ENCODE measurements at places on chromosomes 5 and 9.

- H3K4me3 ChIP-seq, result no peak overlapping the region
- H3K4me1 ChIP-seq, result no peaks in the 10 kb centered on the region
- H3K27ac ChIP-seq, result no peak overlapping the region
- H3K27me3 ChIP-seq, result no peaks in the 10 kb centered on the region
- no peak for DNase-seq
These were observed 124.7 kb upstream of the FTMT start for GRCh38 chr5:121726991-121727390.

- no peak for DNase-seq
- H3K27ac ChIP-seq, result no peak overlapping the region
- H3K27me3 ChIP-seq, result no peaks in the 10 kb centered on the region
- no peak overlapping the region for H3K4me3 ChIP-seq
- no peaks in the 10 kb centered on the region for H3K36me3 ChIP-seq
These were observed 469.6 kb downstream of the GADD45G start for GRCh38 chr9:90074316-90074962.

GRCh38 chr9:86304236-86304730 is 21.9 kb upstream of the ISCA1 start:
- no peaks in the 10 kb centered on the region for H3K4me1 ChIP-seq
- peaks cover 50% of the 10 kb centered on the region for H3K36me3 ChIP-seq
- peak; percentile 28 for DNase-seq
- no peak overlapping the region for H3K4me3 ChIP-seq
- H3K27me3 ChIP-seq, result no peaks in the 10 kb centered on the region

DNA sequence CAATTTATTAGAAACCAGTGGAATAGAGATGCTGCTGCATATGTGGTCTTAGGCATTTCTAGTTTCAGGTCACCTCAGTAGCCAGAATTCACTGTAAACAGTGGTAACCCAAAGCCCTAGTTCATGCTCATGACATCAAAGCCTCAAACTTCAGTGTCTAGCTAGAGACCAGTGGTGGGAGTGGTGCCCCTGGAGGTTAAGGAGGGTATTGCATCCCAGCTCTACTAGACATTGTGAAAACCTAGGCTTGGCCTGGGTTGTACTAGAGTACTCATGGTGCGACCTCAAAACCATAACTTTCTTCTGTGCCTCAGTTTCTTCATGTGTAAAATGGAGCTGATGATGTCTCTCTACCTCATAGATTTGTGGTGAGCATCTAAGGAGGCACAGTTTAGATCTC is 18.8 kb downstream of the COL5A1 start:
- no peak overlapping the region for H3K4me3 ChIP-seq
- no peak overlapping the region for H3K27ac ChIP-seq
- H3K27me3 ChIP-seq, result no peaks in the 10 kb centered on the region
- H3K4me1 ChIP-seq, result no peaks in the 10 kb centered on the region

- no peaks in the 10 kb centered on the region for H3K4me1 ChIP-seq
- H3K36me3 ChIP-seq, result no peaks in the 10 kb centered on the region
- no peaks in the 10 kb centered on the region for H3K27me3 ChIP-seq
These were observed 38.2 kb upstream of the PTGS1 start for GRCh38 chr9:122332644-122333043.

DNA sequence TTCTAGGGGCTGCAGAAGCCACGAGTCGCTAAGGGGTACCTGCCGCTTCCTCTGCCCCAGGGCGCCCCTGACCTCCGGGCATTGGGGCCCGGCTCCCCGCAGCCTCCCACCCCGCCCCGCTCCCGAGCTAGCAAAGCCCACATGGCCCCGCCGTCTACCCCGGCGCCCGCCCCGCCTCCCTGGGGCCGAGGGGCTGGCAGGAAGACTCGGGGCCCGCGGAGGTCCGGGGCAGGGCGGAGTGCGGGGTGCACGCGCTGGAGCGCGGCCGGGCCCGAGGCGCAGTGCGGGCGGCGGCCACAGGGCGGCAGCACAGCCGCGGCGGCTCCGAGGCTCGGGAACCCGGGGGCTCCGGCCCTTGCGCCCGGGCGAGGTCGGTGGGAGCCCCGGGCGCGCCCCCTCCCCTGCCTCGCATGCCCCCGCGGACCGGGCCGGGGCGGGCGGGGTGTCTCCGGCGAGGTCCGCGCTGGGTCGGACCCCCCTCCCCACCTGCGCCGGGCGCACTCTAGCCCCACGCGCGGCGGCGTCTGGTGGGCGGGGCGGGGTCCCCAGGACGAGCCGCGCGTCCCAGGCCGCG is 6.7 kb downstream of the NRARP start:
- no peak overlapping the region for H3K4me3 ChIP-seq
- H3K27me3 ChIP-seq, result no peaks in the 10 kb centered on the region
- peaks cover 72% of the 10 kb centered on the region for H3K4me1 ChIP-seq

- no peak overlapping the region for H3K27ac ChIP-seq
- DNase-seq, result no peak
- H3K4me1 ChIP-seq, result no peaks in the 10 kb centered on the region
- H3K27me3 ChIP-seq, result peaks cover 4% of the 10 kb centered on the region
- no peaks in the 10 kb centered on the region for H3K36me3 ChIP-seq
These were observed 5.1 kb upstream of the GMCL2 start for GRCh38 chr5:178192244-178192643.

- H3K27me3 ChIP-seq, result no peaks in the 10 kb centered on the region
- no peak for DNase-seq
- no peak overlapping the region for H3K4me3 ChIP-seq
- H3K36me3 ChIP-seq, result peaks cover 3% of the 10 kb centered on the region
- H3K27ac ChIP-seq, result no peak overlapping the region
These were observed 97.4 kb downstream of the NR3C1 start for GRCh38 chr5:143306040-143306439.

Measured in body of pancreas (tissue), 4 donors.